ENCODE measurements at places on chromosomes 3 and 15.
A peak's percentile ranks its signal among the peaks of the same experiment; 100 is the strongest.

DNA sequence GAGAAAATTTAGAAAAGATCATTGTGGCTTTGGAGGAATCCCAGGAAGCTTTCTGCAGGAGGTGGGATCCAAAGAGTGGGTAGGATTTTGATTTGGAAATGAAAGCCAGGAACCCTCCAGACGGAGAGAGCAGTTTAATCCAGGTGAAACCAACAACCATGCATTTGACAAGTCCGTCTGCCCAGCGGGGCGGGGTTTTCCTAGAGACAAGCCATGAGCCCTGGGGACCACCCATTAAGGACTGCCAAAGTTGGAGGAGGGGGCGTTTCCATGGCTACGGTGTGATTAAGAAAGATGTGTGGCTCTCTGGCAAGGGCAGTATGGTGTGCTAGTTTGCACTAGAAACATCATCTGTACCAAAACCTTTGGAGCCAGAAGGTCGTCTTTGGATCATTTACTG lies 53.4 kb downstream of the SRGAP3 start:
- DNase-seq: no peak

GRCh38 chr3:183922421-183922820 lies 37.7 kb upstream of the PARL start:
- no peak for DNase-seq

DNA sequence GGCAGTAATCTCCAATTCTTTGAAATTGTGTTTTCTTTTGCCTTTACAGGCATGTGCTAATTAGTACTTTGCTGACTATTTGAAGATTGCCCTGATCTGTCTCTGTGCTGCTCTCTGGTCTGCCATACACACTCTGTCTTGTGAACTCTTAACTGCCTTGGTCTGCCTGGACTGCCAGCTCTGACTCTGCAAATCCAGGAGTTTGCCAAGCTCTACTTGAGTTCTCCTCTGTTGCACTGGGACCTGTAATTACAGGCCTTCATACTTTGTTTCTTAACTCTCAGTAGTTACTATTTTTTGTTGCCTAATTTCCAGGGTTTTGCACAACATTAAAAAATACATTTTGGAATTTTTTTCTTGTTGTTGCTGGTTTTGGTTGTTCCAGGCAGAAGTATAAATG lies 155.0 kb downstream of the RSRC1 start:
- no peak for DNase-seq

- no peak for DNase-seq
Observed at GRCh38 chr15:81304226-81304625, 19.7 kb downstream of the STARD5 start.

DNA sequence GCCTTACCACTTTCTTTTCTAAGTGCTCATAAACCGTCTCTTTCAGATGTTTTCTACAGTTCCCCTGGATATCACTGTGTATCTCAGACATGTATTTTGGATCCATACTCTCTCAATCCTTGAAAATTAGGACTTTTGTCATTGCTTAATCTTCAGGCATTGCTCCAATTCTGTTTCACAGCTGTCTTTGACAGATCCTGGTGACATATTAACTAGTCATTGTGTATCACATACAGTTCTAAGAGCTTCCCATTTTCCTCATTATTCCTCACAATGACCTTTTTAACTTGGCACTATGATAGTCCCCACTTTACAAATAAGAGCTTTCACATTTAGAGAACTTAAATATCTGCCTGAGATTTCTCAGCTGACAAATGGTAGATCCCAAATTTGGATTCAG lies 151.7 kb downstream of the CLSTN2 start:
- DNase-seq: no peak

DNA sequence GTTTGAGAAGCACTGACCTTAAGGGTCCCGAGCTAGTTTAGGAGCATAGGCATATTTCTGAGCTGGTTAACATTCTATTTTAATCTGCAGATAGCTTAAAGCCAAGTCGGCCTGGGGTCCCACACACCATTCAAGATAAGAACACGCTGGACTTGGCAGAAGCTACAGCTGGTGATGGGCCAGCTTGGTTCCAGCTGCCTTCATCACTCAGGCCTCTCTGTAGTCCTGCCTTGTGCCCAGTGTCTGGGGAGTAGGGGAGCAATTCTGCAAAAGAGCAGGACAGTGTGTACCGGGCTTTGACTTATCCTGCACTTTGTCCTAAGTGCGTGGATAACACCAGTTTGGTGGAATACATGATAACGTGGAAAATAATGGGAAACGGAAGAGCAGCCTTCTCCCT lies 164.5 kb downstream of the MEGF11 start:
- no peak for DNase-seq

- peak; percentile 46 for DNase-seq
Observed at GRCh38 chr3:187741403-187742350, 3.6 kb downstream of the BCL6 start.

DNA sequence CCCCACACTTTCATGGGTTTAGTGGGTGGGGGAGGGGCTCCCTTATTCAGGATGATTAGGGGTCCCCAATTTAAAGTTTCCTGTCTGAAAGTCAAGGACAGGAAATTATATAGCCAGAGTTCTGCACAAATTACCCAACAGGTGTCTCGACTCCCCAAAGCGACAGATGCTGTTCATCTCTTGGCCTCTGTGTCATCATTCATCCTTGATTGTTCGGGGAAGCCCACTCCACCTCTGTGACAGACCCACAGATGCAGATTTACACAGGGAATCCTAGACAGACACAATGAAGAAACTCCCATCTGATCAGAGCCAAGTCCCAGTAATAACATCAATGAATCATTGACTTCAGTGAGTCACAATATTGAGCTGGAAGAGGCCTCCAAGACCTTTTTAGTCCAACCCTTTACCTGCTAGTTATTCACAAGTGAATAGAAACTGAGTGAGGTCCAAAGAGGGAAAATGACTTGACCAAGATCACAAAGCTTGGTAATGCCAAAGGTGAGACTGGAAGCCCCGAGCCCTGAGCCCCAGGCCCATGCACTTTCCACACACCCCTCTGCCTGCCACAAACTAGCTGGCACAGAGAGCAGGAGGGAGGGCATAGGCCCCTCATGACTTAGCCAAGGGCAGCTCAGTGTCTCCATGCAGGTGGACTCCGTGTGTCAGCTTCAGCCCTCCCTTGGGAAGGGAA lies 7.9 kb upstream of the SRP14 start:
- peak; percentile 83 for DNase-seq

DNA sequence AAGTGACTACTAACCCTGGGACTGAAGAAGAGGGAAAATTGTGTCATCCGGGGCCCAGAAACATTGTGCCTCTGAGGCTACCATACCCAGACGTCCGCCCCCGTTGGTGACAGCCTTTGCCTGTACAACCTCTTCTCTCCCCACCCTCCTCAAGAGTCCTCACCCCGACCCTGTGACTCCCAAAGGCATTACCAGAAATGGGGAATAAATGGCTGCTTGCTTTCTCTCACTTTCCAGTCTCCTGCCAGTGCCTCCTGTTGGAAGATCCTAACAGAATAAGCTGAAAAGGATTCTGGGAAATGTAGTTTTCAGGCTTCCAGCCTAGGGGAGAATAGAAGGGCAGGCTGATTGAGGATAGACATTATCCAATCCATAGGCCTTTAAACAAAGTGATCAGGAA lies 30.8 kb upstream of the SLC25A36 start:
- DNase-seq: no peak

DNA sequence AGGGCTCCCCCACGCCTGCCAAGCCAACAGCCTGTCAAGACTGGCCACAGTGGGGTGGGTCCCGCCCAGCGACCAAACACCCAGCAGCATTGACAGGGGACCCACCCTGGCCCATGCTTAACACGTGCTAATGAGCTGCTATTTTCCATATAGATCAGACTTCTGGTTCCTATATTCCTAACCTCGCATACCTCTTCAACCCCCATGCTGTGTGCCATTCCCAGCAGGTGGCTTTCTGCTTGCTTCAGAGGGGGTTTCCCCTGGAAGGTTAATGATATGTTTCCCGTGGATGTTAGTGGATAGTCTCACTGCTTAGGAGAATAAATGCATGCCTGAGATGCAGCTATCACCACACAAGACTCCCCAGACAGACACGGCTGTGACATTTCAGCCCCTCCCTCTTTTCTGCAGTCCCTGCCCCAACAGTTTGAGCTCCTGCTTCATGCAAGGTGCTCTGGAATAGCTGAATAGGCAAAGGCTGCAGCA lies 37.9 kb upstream of the MGLL start:
- no peak for DNase-seq

GRCh38 chr15:40787344-40787841 lies 17.6 kb downstream of the C15orf62 start:
- peak; percentile 93 for DNase-seq

All from RWPE1 (cell line).